ENCODE measurements at places on chromosomes 5 and 9. TPM values are rescaled to one million over a fixed set of nuclear protein-coding genes. Genes with fewer than 3 reads are reported as not detected.

EQTN gene
- not detected for total RNA-seq

PHF24 gene
- total RNA-seq = not detected

ATOSB gene
- 3.7 TPM for total RNA-seq

ZNF300 gene
- total RNA-seq = 1.1 TPM

DNM1 gene
- 0.07 TPM for total RNA-seq

CCDC152 gene
- 7.9 TPM for total RNA-seq

LAMC3 gene
- 0.69 TPM for total RNA-seq

ADAMTS6 gene
- 0.93 TPM for total RNA-seq

FBXO4 gene
- 19.1 TPM for total RNA-seq

STK32A gene
- total RNA-seq = not detected

SOWAHA gene
- total RNA-seq = not detected

PCDHAC1 gene
- not detected for total RNA-seq

C6 gene
- not detected for total RNA-seq

DMRTA1 gene
- total RNA-seq = not detected

SETD9 gene
- 5.8 TPM for total RNA-seq

INSL4 gene
- total RNA-seq = not detected
